ENCODE measurements at places on chromosomes 12 and 14. TPM values are rescaled to one million over a fixed set of nuclear protein-coding genes. Genes with fewer than 3 reads are reported as not detected.

CLEC1B gene
- total RNA-seq, result 1.2 TPM

LHX5 gene
- not detected for total RNA-seq

- H3K4me1 ChIP-seq, result peaks cover 4% of the 10 kb centered on the region
- no peaks in the 10 kb centered on the region for H3K36me3 ChIP-seq
- no peak overlapping the region for H3K27ac ChIP-seq
- no peak overlapping the region for H3K4me3 ChIP-seq
Observed at GRCh38 chr14:59534361-59534987, 42.1 kb downstream of the CCDC175 start.

- H3K27ac ChIP-seq, result no peak overlapping the region
- H3K4me3 ChIP-seq, result no peak overlapping the region
Observed at GRCh38 chr12:32264961-32265360, 134.4 kb upstream of the FGD4 start.

GRCh38 chr12:93748672-93749383 lies 71.7 kb downstream of the CRADD start:
- no peak overlapping the region for H3K4me3 ChIP-seq
- H3K4me1 ChIP-seq, result peaks cover 17% of the 10 kb centered on the region
- DNase-seq, result no peak
- no peaks in the 10 kb centered on the region for H3K36me3 ChIP-seq
- H3K27me3 ChIP-seq, result no peaks in the 10 kb centered on the region
- H3K27ac ChIP-seq, result no peak overlapping the region

DNA sequence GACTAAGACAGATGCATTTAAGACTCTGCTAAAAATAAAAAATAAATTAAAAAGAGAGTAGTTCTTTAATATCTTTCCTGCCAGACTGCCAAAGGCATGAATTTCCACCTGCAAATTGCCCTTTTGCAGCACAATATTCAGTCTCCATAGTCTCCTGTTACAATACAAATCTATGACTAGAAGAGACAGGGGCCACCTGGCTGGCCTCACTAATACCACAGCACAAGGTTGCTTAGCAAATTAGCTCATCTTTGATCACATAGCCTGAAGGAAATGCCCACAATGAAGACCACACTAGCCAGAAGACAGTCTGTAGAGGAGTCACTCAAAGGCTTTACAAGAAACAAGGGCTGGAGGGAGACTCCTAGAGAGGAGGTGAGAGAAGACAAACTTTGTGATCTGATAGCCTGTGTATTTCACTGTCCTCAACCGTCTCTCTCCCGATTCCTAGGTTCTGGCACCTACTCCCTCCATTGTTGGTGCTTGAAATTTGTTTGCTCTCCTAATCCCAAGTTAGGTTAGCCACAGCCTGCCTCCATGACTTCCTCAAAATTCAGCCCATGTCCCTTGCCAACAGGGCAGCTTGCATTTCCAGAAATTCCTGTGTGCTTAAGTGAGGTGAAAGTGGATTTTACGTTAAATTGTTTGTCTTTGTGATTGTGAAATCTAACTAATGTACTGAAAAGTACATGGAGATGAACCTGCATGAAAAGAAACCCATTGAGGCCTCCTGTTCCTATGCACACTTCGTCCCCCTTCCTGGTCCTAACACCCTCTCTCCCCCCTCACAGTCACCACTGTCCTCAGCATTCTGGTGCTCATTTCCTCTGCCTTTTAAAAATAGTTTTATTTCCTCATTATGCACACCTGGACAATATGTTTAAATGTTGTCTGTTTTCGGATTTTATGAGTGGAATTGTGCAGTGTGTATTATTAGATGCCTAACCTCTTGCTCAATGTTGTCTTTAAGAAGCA lies 88.7 kb upstream of the PLXNC1 start:
- H3K27ac ChIP-seq, result no peak overlapping the region
- DNase-seq, result no peak
- no peaks in the 10 kb centered on the region for H3K36me3 ChIP-seq
- H3K4me1 ChIP-seq, result peaks cover 4% of the 10 kb centered on the region
- no peak overlapping the region for H3K4me3 ChIP-seq

GRCh38 chr12:114815026-114815795 lies 131.2 kb upstream of the TBX3 start:
- peaks cover 10% of the 10 kb centered on the region for H3K4me1 ChIP-seq
- H3K36me3 ChIP-seq, result no peaks in the 10 kb centered on the region
- H3K27me3 ChIP-seq, result no peaks in the 10 kb centered on the region
- H3K27ac ChIP-seq, result no peak overlapping the region
